ENCODE measurements at places on chromosomes 5 and 9.

DNA sequence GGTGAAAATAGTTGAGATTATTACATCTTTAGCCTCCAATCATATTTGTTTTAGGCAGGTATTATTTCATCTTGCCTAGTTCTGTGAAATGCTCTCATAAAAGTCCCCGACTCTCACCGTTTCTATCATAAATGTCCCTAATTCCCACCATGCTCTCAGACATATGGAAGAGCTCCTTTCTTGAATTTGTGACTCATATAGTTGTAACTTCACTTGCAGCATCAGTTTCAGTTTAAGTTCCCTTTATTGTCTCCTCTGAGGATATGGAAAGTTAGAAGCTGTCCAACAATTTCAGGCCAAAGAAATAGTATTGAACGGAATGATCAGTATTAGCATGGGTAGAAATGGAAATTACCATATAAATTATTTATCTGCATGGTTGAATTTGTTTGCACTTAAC is 187.5 kb upstream of the NR4A3 start:
- DNase-seq = no peak

DNA sequence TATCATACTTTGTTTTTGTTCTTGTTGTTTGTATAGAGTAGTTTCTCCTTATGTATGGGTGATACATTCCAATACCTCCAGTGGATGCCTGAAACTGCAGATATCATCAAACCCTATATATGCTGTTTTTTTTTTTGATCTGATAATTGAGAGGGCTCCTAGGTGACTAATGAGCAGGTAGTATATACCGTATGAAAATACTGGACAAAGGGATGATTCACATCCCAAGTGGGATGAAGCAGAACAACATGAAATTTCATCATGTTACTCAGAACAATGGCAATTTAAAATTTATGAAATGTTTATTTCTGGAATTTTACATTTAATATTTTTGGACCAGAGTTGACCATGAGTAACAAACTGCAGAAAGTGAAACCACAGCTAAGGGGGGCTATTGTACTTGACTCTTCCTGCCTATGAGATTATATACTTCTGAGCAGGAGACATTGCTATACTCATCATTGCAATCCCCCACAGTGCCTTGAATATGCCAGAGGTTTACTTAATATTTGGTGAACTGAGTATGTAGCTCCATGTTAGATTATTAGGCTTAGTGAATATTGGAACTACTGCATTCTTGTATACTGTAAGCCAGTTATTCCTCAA is 258.7 kb upstream of the FBXL7 start:
- DNase-seq = no peak

GRCh38 chr5:159041444-159042198 is 58.1 kb downstream of the EBF1 start:
- DNase-seq = no peak

DNA sequence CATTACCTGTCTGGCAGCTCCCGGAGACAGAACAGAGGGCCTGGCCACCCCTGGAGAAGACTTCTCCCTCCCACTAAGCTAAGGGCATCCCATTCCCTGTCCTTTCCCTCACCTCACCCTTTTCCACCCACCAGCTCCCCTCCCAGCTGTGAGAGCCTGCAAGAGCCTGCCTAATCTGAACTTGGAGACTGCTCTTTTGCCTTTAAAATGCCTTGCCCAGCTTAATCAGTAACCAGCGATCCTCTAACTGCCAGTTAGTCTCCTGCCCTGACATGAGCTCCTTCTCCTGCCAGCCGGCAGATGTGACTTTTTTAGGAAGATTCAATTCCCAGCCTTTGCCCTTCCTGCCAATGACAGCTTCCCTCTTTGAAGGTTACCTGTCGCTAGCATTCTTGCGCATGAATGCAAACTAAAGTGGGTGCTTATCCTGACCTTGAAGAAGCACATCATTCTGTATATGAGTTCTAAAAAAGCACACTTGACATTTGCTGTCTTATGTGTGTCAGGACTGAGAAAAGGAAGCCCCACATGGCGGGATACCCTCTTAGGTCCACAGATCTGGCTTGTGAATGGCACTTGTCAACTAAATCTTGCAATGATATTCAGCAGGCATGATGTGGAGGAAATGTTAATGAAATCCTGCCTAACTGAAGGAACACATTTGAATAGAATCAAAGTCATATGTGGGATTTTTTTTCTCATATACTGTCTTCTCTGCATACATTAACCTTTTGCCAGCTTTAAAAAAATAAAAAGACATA is 411.2 kb upstream of the SLC30A5 start:
- DNase-seq = no peak

DNA sequence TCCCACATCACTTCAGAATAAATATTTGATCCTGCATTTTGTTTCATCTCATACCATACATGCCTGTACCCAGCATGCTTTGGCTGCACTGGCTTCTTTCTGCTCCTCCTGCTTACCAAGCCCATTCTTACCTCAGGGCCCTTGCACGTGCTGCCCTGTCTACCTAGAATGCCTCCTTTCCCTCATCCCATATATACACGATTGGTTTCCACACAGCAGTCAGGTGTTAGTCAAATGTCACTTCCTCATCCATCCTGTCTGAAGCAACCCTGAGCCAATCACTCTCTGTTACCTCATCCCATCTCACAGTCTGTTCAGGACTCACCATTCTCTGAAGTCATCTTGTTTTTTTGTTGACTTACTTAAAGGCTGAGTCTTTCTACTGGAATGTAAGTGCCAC is 30.3 kb downstream of the CAST start:
- no peak for DNase-seq

DNA sequence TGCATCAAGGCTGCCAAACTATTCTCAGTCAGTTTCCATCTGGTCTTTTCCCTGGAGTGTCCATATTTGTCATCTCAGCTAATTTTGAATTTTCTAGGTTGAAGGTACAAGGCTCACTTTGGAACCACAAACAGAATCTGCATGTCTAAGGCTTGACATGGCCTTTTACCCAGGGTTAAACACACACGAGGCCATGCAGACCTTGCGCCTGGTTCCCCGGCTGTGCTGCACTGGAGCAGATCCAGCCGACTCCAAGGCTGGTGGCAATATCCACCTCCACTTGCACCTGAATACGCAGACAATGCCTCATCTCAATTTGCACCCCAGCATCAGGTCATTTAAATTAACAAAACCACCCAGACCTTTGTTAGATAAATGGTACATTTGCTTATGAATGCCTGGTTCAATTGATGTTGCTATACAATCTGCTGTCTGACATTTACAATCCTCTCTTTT is 276.2 kb downstream of the HSPA4 start:
- no peak for DNase-seq
